ENCODE measurements at places on chromosomes 16 and 17. TPM values are rescaled to one million over a fixed set of nuclear protein-coding genes. Genes with fewer than 3 reads are reported as not detected.

Gene WNT9B
- 0.74 TPM for total RNA-seq

Gene EVPLL
- total RNA-seq = 0.22 TPM

Gene OR1A1
- not detected for total RNA-seq

Gene ANTKMT
- total RNA-seq = 30.9 TPM

Gene ACSM2B
- not detected for total RNA-seq

Gene NDUFAF8
- 46.2 TPM for total RNA-seq

Gene TRIM72
- 0.03 TPM for total RNA-seq

Gene HP
- total RNA-seq = 63.2 TPM

Gene PSMD3
- total RNA-seq = 94.2 TPM

Gene SHISA9
- not detected for total RNA-seq

Gene KRT32
- total RNA-seq = not detected

Gene ARMC7
- 7.9 TPM for total RNA-seq

Gene OMG
- 2.0 TPM for total RNA-seq

Gene NEUROD2
- total RNA-seq = not detected

Gene SGCA
- 0.32 TPM for total RNA-seq

Gene MRPL10
- total RNA-seq = 33.5 TPM

Gene CFAP119
- total RNA-seq = 2.2 TPM

Gene BAIAP2
- 24.6 TPM for total RNA-seq

Gene GCGR
- total RNA-seq = 0.26 TPM

Gene FBXL20
- 17.4 TPM for total RNA-seq

Gene VTN
- total RNA-seq = 2.1 TPM

Gene SLC38A8
- total RNA-seq = not detected

Gene DYNC1LI2
- 162 TPM for total RNA-seq

Gene JPH3
- total RNA-seq = 0.16 TPM

Gene SLFN14
- total RNA-seq = not detected

Gene ABCA8
- 90.5 TPM for total RNA-seq

Gene C17orf113
- total RNA-seq = 0.13 TPM

Gene ARHGAP44
- 4.1 TPM for total RNA-seq

Gene CLDN6
- total RNA-seq = not detected

Gene C17orf78
- not detected for total RNA-seq

Gene SPATA32
- total RNA-seq = not detected

Gene ZNF594
- total RNA-seq = 2.8 TPM

Gene TMEM208
- 36.5 TPM for total RNA-seq

Gene CRYM
- total RNA-seq = not detected

Gene NPEPPS
- total RNA-seq = 106 TPM

Gene CD300A
- 19.0 TPM for total RNA-seq

Gene PLXDC1
- 6.3 TPM for total RNA-seq

Gene MPO
- 0.35 TPM for total RNA-seq

Gene DNASE1L2
- total RNA-seq = 0.39 TPM

Gene NGFR
- total RNA-seq = 42.0 TPM

Gene GLP2R
- 6.7 TPM for total RNA-seq

Data from mesenteric fat pad (tissue), 1 donor.